Renal cortical epithelial cell (primary cell): ENCODE measurements at places on chromosomes 5 and 9.

DNA sequence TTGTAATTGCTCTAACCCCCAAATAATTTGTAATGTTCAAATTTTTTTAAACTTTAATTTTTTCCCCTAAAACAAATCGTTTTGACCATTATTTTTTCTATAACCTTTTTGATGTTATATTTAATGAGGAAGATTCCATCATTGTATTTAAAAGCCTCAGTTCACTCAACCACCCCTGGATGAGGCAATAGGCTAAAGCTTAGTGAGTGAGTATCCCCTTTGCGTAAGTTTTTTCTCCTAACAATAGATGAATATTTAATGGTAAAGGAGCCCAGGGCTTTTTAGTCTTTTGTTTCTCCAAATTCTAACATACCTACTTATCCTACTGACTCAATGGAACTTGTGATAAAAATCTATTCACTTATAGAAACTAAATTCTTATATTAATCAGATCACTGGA is 38.1 kb downstream of the ALDH1A1 start:
- DNase-seq = no peak

DNA sequence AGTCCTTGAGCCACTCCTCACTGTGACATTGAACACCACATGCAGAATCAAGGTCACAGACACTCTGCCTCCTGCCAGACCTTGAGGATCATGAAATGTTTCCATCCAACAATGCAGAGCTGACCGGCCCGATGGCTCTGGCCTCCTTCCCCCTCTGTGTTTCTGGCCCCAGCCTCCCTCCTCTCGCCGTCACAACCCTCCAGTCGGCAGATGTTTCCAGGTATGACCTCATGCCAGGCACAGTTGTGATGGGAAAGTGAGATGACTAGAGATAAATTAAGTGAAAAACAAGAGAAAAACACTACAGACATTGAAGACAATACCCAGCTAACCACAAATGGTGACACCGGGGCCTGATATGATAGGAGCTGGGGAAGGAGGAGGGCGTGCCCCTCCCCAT is 9.8 kb downstream of the NTNG2 start:
- no peak for DNase-seq

DNA sequence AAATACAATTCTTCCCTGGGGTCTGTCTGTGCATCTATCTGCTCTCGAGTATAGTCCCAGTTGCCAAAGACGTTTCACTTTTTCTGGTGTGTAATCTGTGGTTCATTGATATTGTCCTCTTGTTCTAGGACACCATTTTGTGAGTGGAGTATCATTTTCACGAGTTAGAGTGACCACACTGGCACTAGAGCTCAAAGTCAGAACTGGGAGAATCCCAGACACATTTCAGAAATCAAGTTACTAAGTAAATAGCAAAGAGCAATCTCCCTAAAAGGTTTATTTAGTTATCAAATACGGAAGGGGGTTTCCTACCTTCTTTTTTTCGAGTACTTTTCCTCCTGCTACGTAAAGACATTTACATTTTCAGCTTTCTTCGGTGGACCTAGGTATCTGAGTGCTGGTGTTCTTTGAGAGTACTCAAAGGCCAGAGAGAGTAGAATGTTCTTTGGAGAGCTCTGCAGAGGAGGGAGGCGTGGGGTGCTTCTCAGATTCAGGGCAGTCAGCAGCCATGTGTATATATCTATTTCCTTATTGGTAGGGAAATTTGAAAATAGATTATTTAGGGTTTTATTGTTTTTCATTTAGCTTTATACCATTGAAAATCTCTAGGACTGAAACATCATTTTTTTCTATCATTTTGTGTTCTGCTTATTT is 8.9 kb upstream of the HSPA9 start:
- no peak for DNase-seq

- DNase-seq = peak; percentile 27
These were observed 31.1 kb upstream of the BNC2 start for GRCh38 chr9:16901590-16901989.

- no peak for DNase-seq
These were observed 295.5 kb upstream of the EFNA5 start for GRCh38 chr5:107966201-107966600.

GRCh38 chr5:140420665-140421361 is 19.2 kb downstream of the ANKHD1 start:
- DNase-seq = no peak

GRCh38 chr5:168301593-168302390 is 10.3 kb downstream of the WWC1 start:
- peak; percentile 86 for DNase-seq

- no peak for DNase-seq
These were observed 13.7 kb downstream of the NPM1 start for GRCh38 chr5:171401167-171401947.

DNA sequence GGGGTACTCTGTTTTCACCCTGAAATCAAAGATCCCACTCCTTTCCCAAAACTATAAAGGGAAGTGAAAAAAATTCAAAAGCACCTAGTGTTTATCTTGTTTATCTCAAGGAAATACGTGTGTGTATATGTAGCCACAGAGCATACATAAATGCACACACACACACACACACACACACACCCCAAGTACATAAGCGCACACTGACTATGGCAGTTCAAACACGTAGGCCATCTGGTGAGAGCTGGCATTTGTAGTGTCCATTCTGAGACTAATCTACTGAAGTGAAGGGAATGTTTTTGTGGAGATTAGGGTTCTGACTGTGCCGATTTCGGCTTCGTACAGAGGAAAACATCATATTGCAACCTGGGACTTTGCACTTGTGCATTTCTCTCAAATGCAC is 451.7 kb downstream of the BNC2 start:
- DNase-seq = no peak

DNA sequence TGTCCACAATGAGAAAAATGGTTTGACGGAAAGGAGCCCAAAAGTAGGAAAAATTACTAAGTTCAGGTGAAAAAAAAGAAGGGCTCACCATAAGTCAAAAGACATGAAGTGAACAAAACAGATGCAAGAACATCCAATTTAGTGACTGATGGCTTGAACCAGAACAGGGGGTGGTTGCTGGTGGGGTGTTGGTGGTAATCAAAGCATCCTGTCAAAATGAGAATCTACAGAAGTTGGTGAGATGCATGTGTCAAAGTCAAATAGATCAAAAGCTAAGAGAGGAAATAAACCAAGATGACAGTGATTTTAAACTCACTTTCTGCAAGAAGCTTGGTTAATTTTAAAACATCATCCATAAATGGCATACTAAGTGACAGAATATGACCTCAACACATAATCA is 117.4 kb downstream of the MLLT3 start:
- no peak for DNase-seq

- peak; percentile 79 for DNase-seq
These were observed 196.4 kb downstream of the TRPM3 start for GRCh38 chr9:70924895-70925547.

DNA sequence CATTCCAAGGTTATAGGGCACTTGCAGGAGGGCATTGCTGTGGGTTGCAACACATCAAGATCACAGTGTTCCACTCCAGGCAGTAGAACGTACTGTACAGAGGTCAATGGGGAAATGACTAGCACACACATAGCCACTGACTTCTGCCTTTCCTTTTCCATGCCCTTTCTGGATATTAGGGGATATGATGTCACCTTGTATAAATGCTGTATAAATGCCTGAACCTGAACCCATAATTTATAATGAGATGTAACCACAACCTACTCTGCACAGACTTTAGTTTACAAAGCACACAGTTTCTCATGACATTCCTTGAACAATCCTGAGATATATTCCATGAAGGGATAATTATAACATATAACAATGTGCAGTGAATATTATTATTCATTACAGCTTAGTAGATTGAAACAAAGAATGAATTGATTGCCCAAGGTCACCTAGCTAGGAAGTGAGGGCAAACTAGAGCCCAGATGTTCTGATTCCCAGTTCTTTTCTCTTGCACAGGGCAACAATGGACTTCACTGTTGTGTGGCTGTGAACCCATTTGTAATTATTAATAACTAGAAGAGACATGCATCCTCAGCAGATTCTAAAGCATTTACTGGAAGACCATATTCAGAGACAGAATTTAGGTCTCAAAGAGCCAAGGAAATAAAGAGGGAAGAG is 5.6 kb upstream of the ABLIM3 start:
- peak; percentile 83 for DNase-seq

DNA sequence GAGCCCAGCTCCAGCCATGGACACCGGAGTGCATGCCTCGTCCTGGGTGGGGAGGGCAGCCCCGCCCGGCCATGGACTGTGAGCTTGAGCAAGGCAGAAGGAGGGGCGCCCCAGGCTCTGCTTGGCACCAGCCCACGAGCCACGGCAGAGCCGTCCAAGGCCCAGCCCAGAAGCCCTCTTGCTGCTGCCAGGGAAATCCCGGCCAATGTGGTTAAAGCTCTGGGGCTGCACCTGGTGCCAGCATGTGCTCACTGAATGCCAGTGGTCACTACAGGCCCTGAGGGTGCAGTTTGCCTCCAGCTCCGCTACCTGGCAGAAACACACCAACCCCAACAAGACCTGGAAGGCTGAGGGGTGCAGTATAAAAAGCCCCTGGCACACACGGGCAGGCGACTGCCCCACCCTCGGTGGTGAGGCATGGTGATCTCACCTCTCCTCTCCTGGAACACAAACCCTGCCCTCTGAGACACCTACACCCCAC is 11.8 kb downstream of the BRD3 start:
- DNase-seq = peak; percentile 88

DNA sequence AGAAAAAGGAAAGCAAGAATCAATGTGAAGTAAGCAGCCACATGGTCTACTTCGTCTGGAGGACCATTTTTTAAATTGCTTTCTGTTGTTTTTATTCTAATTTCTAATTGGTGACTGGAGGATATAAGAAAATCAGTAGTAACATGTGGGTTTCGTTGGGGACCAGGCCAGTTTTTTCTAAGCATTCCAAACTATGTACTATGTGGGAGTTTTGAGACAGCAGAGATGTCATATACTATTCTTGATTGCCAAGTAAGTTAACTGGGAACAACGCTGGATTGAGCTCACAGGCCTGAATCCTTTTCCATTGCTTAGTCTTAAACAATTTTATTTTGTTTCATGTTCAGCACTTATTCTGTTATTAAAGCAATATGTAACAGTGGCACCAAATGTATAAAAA is 225.7 kb downstream of the TMEM167A start:
- no peak for DNase-seq

- peak; percentile 87 for DNase-seq
These were observed 13.5 kb downstream of the CFAP90 start for GRCh38 chr5:7837403-7837802.

GRCh38 chr5:83430130-83431010 is 41.2 kb upstream of the VCAN start:
- peak; percentile 55 for DNase-seq

- peak; percentile 52 for DNase-seq
These were observed 55.3 kb upstream of the FSD1L start for GRCh38 chr9:105392531-105392930.

- DNase-seq = no peak
These were observed 116.6 kb upstream of the MAP3K1 start for GRCh38 chr5:56698463-56699381.
